ENCODE measurements at places on chromosomes 11 and 22.

DNA sequence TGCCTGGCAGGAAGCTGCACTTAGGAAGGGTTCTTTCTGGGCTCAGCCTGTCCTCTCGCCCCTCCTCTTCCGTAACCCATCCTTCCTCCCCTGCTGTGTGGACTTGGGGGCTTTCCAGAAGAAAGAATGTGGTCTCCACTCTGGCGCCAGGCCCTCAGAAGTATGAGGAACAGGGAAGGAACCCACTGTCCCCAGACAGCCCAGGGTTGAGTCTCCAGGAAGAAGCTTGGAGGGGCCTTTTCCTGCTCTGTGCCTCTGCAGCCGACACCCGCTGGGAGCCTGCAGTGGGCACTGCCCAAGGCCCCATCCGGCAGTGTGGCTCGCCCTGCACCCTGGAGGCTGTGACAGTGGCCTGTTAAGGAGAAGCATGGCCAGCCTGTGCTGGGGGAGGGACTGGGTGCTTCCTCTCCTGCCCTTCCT is 112.6 kb downstream of the ST3GAL4 start:
- DNase-seq: no peak
- no peak overlapping the region for H3K4me3 ChIP-seq
- no peak overlapping the region for H3K27ac ChIP-seq
- H3K4me1 ChIP-seq: peaks cover 3% of the 10 kb centered on the region
- no peaks in the 10 kb centered on the region for H3K36me3 ChIP-seq

DNA sequence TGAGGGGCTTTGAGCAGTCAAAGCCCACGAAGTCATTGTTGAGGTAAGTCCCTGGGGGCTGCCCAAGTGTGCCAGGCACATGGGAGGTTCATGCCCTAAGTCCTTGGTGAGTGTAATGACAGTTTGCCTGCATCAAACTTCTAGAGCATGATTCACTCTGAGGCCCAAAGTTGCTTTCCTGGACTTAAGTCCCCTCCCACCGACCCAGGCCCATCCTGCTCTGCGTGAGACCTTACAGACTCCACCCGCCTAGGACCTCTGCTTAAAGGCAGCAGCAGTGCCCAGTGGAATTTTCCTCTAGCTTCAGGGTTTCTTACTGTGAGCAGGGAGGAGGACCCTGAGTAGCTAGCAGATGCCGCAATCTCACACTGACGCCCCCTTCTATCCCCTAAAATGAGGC is 5.7 kb upstream of the PVALB start:
- H3K27me3 ChIP-seq: peaks cover 10% of the 10 kb centered on the region
- H3K36me3 ChIP-seq: no peaks in the 10 kb centered on the region
- peaks cover 22% of the 10 kb centered on the region for H3K4me1 ChIP-seq
- no peak for DNase-seq
- no peak overlapping the region for H3K27ac ChIP-seq

GRCh38 chr11:123483058-123483457 is 53.0 kb downstream of the GRAMD1B start:
- no peak overlapping the region for H3K27ac ChIP-seq
- DNase-seq: no peak
- H3K4me3 ChIP-seq: no peak overlapping the region
- H3K4me1 ChIP-seq: peaks cover 4% of the 10 kb centered on the region
- no peaks in the 10 kb centered on the region for H3K27me3 ChIP-seq

DNA sequence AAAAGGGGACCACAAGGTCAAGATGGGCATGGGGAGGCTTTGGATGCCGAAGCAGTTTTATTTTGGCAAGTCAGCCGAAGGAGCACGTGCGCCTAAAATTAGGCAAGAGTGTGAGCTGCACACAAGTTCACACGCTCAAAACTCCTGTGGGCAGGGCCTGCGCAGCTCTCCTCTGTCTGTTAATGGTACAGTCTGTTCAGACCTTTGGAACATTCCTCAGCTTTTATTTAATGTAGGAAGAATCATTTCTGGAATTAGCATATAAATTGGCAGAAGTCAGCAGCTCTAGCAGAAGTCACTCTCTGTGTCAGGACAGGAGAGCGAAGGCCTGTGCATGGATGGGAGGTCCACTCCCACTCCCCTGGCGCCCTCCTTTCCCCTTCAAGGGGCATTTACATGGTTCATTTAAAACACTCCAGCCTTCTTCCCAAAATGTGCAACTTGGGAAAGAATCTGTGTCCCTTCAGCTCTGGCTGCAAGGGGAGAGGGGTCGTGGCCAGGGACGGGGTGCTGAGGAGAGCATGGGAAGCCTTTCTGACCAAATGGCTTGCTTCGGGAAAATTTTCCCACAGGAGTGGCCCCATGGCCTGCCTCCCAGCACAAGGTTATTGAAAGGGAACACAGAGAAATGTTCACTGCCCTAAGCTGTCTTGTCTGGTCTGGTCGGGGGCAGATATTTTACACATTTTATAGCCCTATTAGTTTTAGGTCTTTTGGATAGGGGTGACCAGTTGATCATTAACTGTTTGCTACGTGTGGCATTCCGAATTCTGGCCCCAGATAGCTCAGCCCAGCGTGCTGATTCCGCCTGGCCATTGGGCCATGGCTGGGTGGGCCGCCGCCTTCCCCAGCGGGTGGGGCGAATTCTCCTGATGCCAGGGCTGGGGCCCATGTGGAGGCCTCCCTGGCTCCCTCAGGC is 43.9 kb upstream of the SMIM38 start:
- H3K27me3 ChIP-seq: no peaks in the 10 kb centered on the region
- no peaks in the 10 kb centered on the region for H3K36me3 ChIP-seq
- no peak for DNase-seq
- H3K27ac ChIP-seq: no peak overlapping the region
- peaks cover 9% of the 10 kb centered on the region for H3K4me1 ChIP-seq
- H3K4me3 ChIP-seq: no peak overlapping the region

DNA sequence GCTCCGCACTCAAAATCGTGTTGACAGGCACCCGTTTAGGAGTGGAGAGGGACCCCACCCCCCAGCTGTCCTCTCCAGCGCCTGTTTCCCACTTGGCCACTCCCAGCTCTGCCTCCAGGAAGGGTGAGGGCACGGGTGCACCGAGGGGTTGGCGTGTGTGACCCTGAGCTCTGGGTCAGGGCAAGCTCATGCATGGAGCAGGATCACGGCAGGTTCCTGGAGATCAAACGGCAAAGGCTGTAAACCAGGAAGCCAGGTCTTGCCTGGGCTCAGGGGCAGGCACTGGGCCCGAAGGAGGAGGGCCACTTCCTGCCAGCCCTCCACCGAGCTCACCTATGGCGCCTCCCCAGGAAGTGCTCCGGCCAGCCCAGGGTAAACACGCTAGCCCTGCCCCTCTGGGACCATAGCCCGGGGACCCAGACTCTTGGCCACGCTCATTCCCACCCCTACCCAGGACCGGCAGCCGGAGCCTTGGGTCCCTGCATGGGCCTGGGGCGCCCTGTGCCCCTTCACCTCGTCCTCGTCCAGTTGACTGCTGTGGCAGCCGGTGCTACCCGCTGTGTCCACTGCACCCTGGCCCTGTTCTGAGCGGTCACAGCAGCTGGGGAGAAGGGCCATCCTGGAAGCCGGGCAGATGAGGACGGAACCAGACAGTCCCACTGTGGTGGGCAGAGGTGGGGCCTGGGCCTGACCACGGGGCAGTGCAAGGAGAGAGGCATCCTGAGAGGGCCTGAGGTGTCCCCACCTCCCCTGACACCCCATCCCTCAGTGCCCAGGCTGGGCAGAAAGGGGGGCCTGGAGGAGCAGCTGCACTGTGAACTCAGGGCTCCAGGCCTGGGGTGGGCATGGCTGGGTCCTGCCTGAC is 1.0 kb upstream of the EPS8L2 start:
- H3K36me3 ChIP-seq: peaks cover 22% of the 10 kb centered on the region
- no peak for DNase-seq
- peak overlapping the region; percentile 16 for H3K4me3 ChIP-seq
- H3K4me1 ChIP-seq: peaks cover 17% of the 10 kb centered on the region

DNA sequence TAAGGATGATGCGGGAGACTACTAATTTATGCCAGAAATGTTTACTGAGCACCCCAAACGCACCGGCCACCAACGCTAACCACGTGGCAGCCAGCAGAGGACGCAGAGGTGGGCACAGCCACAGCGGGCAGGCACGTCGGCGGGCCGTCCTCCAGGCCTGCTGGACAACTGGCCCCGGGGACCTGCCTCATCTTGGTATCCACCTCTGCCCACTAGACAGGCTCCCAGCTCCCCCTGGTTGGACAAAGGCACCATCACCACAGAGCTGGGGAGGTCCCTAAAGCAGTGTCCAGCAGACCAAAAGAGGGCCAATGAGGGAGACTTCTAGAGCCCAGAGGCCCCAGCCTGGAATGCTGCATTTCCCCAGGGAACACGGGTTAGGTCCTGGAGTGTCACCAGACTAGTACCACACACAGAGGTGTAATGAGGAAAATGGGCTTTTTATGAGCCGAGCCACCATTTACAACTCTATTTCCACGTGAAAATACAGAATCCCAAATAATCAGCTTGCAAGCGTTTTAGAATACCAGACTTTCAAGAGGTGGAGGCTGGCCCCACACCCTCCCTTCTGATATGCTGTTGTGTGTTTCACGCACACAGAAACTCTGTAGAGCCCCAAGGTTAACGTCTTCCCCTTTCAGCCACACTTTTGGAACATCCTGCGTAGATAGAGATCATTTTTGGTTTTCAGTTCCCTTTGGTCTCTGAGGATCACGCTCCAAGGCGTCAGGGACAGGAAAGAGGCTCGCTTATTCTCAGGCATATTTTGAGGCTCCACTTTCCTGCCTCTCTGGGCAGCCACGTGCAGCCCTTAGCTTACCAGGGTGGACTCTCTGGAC is 23.7 kb upstream of the BID start:
- no peak for DNase-seq
- H3K4me3 ChIP-seq: no peak overlapping the region
- no peaks in the 10 kb centered on the region for H3K4me1 ChIP-seq
- no peaks in the 10 kb centered on the region for H3K36me3 ChIP-seq
- no peaks in the 10 kb centered on the region for H3K27me3 ChIP-seq

DNA sequence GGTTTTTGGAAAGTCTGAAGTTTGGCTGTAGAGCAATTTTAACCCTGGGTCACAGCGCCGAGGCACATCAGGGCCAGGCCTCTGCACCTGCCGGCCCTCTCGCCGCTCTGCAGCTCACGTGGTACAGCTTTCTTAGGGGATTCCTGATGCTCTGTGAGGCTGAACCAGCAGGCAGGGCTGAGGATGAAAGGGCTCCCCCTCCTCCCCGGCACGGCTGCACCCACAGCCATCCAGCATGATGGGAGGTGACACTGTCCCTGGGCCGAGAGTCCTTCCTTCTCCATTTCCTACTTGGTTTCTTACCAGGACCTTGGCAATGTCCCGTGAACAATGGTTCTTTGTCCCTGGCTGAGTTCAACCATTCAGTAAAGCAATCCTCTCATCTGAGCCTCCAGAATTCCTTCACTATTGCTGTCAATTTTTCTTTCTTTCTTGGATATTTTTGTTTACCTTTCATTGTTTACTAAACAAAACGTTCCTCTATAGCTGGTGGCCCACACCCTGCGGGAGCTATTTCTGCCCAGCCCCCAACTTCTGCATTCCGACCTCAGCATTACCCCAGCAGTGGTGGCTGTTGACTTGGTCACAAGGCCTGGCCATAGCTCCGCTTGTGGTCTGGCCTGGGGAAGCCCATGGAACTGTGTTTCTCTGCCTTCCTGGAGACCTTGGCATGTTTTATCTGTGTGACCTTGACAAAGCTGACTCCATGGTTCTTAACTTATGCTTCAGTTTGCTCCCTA is 172.8 kb upstream of the B3GAT1 start:
- no peak overlapping the region for H3K27ac ChIP-seq
- H3K4me3 ChIP-seq: no peak overlapping the region
- no peak for DNase-seq
- no peaks in the 10 kb centered on the region for H3K36me3 ChIP-seq

- H3K27me3 ChIP-seq: no peaks in the 10 kb centered on the region
- H3K4me1 ChIP-seq: no peaks in the 10 kb centered on the region
- no peak overlapping the region for H3K4me3 ChIP-seq
- no peaks in the 10 kb centered on the region for H3K36me3 ChIP-seq
Observed at GRCh38 chr11:26229981-26230380, 101.9 kb upstream of the ANO3 start.

DNA sequence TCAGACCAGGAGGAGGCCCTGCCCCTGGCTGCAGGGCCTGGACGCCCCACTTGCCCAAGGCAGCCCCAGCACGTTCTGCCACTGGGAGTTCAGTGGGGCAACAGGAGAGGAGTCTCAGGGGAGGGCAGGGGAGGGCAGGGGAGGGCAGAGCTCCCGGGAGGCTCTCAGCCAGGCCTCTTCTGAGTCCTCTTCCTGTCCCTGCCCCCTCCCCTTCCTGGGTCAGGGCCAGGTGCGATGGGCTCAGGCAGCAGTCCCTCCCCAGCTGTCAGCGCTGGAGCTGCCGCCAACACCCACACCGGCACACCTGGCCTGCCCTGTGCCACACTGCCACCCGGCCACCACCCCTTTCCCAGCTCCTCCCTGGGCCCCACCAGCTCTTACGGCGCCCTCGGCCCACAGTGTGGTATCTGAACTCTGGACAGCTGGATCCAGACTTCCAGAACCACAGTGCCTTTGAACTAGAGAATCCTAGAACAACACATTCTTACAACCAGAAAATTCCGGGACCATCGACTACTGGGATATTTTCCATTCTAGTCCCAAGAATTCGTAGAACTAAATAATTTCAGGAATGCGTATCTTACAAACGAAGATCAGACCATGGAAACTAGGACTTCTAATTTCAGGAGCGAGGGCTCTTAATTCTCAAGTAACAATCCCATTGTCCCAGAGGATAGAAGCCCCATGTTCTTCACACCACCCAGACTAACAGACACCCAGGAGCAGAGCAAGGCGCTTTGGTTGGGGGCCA is 21.8 kb downstream of the RPL3 start:
- H3K27ac ChIP-seq: no peak overlapping the region
- no peaks in the 10 kb centered on the region for H3K36me3 ChIP-seq
- H3K4me3 ChIP-seq: no peak overlapping the region
- no peaks in the 10 kb centered on the region for H3K27me3 ChIP-seq

DNA sequence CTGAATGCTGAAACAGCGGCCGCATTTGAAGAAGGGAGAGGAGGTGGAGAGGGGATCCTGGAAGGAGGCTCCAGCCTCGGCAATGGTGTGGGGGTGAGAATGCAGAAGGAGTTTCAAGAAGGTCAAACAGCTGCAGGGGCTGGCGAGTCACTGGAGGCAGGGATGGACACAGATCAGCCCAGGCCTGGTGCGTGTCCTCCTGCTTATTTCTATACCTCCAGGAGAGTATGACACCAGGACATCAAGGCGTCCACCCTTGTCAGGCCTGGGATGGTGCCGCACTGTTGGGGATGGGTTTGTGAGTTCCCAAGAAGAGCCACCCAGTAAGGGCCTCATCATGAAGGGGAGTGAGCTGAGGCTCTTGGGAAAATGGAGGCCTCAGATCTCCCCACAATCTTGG is 23.1 kb downstream of the IGLL1 start:
- no peaks in the 10 kb centered on the region for H3K4me1 ChIP-seq
- H3K4me3 ChIP-seq: no peak overlapping the region
- H3K27me3 ChIP-seq: peaks cover 2% of the 10 kb centered on the region

- peaks cover 13% of the 10 kb centered on the region for H3K4me1 ChIP-seq
- H3K27me3 ChIP-seq: no peaks in the 10 kb centered on the region
- no peak for DNase-seq
- no peak overlapping the region for H3K4me3 ChIP-seq
- no peak overlapping the region for H3K27ac ChIP-seq
Observed at GRCh38 chr22:45218976-45219375, 21.7 kb downstream of the KIAA0930 start.

DNA sequence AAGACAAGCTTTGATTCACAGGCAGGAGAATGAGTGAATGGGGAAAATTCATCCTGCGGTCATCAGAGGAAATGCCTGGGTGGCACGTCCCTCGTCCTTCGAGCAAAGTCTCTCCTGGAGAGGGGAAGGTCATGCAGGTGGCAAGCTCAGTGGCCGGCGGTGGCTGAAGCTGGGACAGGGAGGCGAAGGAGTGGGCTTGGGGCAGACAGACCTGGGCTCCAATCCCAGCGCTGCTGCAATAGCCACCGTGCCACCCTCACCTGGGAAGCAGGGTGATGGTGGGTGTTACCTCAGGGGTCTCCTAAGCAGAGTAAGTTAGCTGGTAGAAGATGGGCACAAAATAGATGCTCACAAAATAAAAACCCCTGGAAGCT is 22.4 kb upstream of the CACNG2 start:
- no peaks in the 10 kb centered on the region for H3K27me3 ChIP-seq
- H3K36me3 ChIP-seq: no peaks in the 10 kb centered on the region
- H3K4me3 ChIP-seq: no peak overlapping the region
- H3K4me1 ChIP-seq: no peaks in the 10 kb centered on the region
